ENCODE measurements at places on chromosomes 12 and 14.

GRCh38 chr12:3869865-3870264 is 3.3 kb downstream of the PARP11 start:
- no peak for DNase-seq

DNA sequence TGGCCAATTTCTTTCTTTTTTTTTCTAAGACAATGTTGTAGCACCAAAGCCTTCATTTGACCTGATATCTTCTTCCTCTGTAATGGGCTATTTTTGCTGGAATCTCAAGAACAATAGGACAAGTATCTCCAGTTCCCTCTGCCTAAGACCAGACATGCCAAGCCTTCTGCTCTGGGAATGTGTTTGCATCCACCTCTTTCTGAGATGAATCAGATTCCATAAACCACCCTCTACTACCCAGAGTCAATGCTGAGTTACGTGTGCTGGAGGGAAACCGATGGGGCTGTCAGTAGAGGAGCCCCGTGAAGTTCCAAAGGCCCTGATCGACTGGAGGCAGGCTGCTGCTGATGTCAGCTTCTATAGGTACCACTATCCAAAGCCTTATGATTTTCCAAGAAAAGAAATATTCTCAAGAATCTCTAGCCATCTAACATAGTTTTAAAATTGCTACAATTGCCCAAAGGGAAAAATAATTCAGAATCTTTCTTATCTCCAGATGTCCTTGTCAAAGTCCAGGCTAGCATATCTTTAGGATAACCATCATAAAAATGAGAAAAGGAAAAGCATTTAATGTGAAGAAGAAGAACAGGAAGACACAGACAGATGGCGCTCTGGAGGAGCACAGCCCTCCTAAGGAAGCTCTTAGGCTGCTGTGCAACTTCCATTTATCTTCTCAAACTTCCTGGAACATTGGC is 101.9 kb downstream of the SLC8A3 start:
- peak; percentile 22 for DNase-seq

GRCh38 chr12:106292339-106292738 is 10.2 kb upstream of the TCP11L2 start:
- DNase-seq, result no peak

DNA sequence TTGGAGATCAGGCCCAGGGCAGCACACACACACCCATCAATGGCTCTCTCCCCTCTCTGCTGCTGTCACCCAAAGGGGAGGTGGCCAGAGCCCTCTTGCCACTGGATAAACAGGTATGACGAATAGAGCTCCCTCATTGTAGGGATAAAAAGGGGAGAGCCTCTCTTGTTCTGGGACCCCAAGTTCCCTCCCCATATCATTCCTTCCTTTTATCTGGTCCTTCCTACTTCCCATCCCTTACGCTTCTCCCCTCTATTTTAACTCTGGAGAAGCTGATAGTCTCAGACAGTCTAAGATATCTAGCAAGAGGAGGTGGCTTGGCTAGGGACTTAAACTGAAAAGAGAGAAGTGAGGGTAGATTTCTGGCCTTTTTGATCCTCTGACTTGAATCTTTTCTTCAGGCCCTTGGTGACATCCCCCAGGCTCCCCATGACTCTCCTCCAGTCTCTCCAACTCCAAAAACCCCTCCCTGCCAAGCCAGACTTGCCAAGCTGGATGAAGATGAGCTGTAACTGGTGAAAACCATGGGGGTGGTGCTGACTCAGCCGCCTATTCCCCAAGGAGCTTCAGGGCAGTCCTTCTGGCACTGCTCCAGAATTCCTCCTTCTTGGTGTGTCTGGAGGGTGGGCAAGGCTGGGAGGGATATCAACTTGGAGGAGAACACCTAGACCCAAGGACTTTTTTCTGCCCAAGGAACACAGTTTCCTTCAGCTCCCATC is 5.3 kb downstream of the ARHGEF25 start:
- no peak for DNase-seq

DNA sequence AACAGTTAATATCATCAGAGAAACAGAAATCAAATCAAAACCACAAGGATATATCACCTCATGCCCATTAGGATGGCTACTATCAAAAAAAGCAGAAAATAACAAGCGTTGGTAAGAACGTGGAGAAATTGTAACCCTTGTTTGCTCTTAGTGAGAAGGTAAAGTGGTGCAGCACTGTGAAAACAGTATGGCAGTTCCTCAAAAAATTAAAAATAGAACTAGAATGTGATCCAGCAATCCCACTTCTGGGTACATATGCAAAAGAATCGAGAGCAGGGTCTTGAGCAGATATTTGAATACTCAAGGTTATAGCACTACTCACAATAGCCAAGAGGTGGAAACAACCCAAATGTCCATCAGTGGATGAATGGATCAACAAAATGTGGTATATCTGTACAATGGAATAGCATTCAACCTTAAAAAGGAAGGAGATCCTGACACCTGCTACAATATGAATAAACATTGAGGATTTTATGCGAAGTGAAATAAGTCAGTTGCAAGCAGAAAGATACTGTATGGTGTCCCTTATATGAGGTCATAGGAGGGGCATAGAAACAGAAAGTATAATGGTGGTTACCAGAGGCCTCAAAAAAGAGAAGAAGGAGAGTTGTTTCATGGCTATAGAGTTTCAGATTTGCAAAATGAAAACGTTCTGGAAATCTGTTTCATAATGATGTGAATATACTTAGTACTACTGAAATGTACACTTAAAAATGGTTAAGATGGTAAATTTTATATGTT is 131.0 kb upstream of the EEA1 start:
- no peak for DNase-seq

DNA sequence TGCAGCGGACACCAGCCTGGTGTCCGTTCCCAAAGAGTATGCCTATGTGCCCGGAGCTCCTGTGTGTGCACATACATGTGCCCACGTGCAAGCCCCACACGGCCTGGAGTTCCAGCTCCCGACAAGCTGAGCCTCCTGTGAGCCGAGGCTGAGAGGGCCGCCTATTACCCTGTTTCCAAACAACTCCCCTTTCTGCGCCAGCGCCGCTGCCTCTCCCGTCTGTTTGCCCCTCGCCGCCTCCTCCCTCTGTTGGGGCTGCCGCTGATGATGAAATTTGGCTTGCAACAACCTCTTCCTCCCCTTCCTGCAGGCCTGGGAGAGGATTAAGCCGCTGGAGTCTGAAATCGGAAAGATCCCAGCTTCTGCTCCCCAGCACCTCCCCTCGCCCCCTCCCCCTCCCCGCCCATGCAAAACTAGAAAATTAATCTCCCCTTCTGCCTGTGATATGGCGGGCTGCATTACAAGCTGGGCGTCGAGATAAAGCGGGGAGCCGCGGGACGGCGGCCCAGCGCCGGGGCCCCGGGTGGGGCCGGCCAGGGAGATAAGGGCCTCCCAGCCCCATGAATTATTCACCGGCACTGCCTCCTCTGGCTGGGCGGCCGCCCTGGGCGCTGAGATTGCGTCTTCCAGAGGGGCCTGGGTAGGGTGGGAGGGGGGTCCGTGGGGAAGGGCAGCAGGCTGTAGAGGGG is 6.8 kb upstream of the ASIC1 start:
- peak; percentile 64 for DNase-seq

DNA sequence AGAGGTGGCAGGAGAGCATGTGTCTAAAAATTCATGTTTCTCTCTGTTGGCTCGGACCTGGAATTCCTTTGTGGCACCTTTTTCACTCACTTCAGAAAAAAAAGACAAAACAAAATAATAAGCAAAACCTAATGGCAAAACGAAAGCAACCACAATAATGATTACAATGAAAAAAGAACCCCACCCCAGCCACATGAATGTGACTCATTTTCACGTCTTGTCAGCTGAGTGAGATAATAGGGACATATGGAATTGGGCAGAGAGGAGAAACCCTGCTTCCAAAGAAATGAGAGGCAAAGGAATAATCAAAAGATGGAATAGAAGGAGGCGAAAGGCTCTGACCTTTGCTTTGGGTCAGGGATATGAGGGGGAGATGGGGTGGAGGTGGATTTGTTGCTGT is 143.4 kb downstream of the SLC8A3 start:
- no peak for DNase-seq

DNA sequence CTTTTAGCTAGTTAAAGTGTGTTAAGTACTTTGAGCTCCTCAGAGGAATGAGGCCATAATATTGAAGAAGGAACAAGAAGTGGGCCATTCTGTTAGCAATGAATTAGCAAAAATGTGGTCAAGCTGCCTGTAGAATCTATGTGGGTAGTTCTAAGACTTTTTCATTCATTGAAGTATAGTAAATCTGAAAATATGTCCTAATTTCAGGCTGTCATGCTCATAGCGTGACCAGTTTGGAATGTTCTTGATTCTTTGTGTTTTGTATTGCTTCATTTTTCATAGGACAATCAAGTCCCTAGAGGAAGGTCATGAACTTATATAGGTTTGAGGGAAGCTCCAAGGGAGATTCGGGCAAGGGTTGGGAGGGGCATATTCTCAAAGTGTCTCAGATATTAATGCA is 11.4 kb downstream of the ATP23 start:
- no peak for DNase-seq

DNA sequence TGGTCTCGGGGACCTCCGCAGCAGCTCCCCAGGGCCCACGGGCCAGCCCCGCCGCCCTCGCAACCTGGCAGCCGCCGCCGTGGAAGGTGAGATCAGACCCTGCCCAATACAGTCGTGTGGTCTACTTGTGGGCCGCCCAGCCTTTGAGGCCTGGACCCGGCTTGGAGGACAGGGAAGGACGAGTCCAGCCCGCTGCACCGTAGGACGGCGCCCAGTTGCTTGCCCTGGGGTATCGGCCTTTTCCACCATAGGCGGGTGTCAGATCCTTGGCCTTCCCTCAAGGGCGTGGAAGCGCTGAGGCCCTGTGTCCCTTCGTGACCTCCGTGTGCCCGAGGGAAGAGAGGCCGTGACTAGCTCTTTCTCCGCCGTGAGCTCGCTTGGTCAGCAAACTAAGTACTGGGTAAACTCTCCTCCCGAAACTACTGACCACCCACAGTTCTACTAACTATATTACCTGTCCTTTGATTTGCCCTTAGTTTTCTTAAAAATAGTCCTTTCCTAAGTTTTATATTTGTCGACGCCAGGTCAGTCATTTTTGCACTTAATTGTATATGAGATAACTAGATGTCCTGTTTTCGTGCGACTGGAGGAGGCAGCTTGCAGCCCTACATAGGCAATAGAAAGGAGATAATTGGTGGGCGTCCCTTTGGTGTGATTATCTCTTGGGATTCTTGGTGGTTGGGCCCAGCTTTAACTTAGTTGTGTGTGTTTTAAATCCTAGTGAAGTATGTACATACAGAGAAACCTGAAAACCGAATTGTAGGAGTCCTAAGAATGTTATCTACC is 757 bp downstream of the SLC25A3 start:
- DNase-seq, result peak; percentile 41

DNA sequence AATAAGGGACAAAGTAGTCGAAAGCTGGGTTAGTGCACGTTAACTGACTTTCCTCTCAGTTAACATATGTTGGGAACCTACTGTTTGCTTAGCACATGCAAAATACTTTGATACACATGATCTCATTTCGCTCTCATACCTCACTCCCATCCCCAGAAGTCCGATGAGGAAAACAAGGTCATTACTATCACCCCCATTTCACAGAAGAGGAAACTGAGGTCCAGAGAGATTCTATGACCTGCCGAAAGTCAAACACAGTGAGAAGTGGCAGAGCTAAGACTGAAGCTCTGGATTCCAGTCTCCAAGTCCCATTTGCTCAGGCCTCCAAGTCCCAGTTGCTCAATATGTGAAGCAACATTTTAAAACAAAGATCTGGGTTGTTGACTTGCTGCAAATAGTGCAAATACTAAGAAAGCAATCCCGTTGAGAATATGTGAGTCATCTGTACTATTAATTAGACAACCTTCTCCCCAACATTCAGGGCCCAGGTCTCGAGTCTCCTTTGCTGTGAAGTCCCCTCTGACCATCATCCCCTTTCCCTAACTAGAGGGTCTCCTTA is 170.6 kb upstream of the PWP1 start:
- DNase-seq, result no peak

GRCh38 chr12:108840605-108841332 is 16.6 kb downstream of the SSH1 start:
- DNase-seq, result no peak

- DNase-seq, result peak; percentile 76
These were observed 92.8 kb downstream of the NINJ2 start for GRCh38 chr12:570435-570920.

GRCh38 chr12:3157581-3158323 is 80.6 kb downstream of the TSPAN9 start:
- DNase-seq, result no peak
